ENCODE measurements at places on chromosomes 2 and 18.
A peak's percentile ranks its signal among the peaks of the same experiment; 100 is the strongest.

DNA sequence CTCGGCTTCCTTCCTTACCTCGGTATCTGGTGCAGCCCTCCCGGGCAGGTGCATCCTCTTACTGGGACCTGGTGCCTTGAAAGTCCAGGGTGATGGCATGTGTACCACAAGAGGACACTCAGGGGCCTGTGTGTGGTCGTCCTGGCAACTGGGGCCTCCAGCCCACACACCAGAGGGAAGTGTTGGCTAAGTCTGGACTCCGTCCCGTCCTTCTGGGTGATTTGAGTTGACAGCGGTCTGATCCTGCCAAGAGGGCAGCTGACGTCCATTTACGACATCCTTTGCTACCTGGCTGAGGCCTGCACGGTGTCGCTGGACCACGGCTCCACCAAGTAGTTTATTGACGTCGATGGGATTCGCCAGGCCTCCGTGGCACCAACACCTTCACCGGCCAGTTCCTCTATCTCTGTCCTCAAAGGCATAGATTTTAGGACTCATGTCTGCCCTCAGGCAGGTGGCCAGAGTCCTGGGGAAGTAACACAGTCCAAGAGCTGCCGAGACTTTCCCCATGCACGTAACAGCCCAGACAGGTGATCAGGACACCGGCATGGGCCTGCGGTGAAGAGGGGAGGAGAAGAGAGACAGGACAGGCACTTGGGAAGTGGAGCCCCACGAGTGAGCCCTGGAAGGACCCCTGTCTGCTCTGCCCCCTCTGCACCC lies 186.0 kb upstream of the HDAC4 start:
- DNase-seq: no peak

DNA sequence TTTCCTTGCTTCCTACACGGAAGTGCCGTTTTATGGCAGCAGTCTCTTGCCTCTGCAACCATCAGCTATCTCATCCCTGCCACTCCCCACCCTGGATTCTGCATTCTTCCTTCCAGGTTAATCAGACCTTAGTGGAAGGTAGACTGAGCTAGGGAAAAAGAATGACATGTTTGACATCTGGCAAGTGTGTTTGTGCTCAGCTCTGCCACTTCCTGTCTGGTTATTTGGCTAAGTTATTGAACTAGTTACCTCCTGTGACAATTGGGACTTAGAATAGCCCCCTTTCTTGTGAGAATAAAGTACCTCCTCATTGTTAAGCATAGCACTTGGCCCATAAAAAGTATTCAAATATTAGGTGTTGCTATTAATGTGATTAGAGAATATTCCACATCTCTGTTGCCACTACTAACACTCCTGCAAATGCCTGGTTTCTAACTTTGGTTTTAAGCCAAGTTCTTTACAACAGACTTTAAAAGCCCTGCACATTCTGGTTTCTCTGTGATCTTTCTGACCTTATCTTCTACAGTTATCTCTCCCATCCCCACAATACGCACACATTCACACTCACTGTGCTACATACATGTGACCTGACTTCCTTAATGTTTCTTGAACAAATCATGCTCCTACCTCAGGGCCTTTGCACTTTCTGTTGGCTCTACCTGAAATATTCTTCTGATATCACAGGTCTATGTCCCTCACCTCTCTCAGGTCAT lies 10.8 kb upstream of the MAPRE2 start:
- DNase-seq: no peak

- DNase-seq: no peak
Measured at GRCh38 chr2:212520340-212520739, 18.3 kb downstream of the ERBB4 start.

GRCh38 chr2:205129531-205129930 lies 552.8 kb upstream of the NRP2 start:
- no peak for DNase-seq

GRCh38 chr18:79789901-79790890 lies 7.5 kb upstream of the KCNG2 start:
- peak; percentile 7 for DNase-seq

GRCh38 chr2:172863341-172863740 lies 127.7 kb downstream of the RAPGEF4 start:
- no peak for DNase-seq

DNA sequence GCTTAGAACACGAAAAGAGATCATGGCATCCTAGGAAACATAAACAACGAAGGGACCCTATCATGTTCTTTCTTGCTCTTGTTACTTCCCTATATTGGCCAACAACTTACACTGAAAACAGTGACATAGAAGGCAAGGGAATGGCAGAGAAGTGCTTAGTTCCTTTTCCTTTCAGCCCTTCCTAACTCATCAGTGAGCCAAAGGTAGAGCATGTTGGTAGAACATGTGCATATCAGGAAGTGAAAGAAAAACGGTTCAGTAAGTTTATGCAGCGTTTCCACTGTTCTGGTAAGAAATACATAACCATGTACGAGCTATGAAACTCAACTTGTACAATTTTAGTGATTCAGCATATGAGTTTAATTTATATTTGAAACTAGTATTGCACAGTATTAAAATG lies 21.7 kb downstream of the AKAIN1 start:
- no peak for DNase-seq

DNA sequence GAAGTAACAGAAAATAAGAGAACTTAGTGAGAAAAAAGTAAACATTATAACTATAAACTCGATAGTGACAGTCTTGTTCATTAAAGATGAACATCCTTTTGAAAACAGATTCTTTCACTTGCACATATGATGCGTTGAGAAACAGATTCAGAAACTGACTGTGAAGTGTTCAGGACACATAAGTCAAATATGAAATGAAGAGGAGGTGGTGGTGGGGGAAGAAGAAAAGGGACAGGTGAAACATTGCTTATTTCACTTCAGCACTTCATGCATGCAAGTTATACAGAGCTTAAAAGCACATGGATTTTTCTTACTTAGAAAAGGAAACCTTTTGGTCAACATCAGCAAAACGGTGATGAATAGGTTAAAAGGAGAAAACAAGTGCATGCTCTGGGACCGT lies 42.5 kb downstream of the STAT4 start:
- no peak for DNase-seq

- DNase-seq: no peak
Measured at GRCh38 chr2:73707058-73707457, 30.1 kb downstream of the TPRKB start.

DNA sequence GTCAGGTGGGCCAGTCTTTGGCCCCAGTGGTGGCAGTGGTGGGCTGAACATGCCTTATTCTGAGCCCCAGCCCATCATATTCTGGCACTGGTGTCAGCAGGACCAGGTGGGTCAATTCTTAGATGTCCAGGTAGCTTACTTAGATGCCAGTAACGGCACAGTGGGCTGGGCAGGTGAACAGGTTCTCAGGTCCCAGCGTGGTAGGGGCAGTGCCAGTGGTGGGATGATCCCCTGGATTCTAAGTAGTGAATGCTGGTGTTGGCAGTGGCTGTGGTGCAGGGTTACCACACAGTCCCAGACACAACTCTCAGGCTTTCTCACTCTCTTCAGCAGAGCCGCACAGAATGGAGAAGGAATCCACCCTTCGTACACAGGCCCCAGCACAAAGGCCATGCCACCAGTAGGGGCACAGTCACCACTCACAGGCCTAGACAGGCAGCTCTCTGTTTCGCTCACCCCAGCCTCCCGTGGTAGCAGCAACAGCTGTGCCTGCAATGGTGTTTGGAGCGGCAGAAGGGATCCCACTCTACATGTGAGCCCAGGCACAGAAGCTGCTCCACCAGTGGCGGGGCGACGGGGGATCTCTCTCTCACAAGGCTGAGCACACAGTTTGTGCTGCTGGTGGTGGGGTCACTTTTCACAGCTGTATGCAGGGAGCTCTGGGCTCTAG lies 97.3 kb downstream of the ANKRD12 start:
- no peak for DNase-seq

- no peak for DNase-seq
Measured at GRCh38 chr2:9377461-9378097, 45.7 kb downstream of the ITGB1BP1 start.

GRCh38 chr2:150606380-150607060 lies 119.1 kb upstream of the RND3 start:
- no peak for DNase-seq

DNA sequence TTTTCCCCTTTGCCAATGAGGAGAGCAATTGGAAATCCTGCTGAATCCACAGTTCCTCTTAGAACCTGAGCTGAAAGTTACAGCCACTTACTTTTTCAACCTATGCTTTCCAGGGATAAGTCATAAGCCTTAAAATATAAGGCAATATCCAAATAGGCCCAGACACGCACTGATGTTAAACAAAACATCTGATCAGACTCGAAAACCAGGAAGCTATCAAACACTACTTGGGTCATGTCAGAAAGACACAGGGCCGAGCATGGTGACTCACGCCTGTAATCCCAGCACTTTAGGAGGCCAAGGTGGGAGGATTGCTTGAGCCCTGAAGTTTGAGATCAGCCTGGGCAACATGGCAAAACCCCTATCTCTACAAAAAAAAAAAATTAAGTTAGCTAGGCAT lies 192.1 kb downstream of the SP3 start:
- DNase-seq: no peak

GRCh38 chr2:48750128-48750739 lies 5.3 kb downstream of the LHCGR start:
- no peak for DNase-seq

DNA sequence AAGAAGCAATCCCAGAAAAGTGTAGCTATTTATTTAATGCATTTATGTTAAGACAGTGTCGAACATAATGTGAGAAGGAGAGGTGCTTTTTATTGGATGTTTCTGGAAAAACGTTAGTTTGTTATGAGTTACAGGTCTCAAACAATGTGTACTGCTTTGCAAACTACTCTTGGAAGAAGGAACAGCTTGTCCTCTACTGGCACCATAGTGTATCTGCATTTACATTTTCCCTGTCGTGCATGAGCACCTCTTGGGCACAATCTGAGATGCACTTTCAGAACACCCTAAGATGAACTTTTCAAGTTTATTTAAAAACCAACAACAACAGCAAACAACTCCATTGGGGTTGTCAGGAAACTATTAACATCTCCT lies 22.8 kb downstream of the CCNYL1 start:
- DNase-seq: no peak

GRCh38 chr2:239966853-239967552 lies 58.1 kb downstream of the NDUFA10 start:
- DNase-seq: no peak

GRCh38 chr2:40432921-40433483 lies 18.9 kb downstream of the SLC8A1 start:
- no peak for DNase-seq

DNA sequence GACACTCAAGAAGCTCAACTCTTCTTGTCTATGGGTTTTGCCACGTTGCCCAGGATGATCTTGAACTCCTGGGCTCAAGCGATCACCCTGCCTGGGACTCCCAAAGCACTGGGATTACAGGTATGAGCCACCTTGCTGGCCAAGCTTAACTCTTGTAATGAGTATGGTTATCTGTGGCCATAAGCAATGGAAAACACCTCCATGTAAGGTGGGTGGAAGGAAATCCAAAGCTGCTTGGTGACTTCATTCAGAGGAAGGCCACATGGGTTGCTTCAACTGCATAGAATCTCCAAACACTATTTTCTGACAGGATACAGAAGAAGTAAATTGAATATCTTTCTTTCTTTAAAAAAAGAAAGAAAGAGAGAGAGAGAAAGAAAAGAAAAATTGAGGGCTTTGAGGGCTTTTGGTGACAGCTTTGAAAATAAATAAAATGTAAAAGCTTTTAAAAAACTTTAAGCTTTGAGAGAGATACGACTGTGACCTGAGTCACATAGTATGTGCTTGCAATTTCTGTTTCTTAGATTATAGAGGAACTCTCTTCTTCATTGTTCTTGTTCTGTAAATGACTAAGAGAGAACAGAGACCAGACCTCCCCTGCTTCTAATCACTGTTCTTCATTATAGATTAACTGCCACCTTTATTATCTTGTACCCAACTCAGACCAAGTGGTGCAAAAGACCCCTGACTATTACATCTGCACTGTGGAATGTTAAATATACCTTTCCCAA lies 123.1 kb upstream of the NDUFV2 start:
- no peak for DNase-seq

DNA sequence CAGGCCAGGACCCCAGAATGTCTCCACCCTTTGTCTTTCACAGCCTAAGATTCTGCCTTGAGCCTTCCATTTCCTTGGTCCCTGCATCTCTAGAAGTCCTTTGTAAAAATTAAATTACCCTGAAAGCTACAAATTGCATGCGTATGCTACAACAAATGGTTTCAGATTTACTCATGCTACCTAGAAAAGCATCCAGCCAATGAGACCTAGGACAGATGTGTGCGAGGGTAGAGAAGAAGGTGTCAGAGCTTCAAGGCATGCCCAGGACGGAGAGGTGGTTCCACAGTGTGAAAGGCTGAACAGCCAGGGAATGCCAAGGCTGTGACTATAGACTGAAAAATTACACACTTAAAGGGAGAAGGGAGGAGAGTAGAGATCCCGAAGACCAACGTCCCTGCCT lies 40.2 kb downstream of the CCBE1 start:
- no peak for DNase-seq

DNA sequence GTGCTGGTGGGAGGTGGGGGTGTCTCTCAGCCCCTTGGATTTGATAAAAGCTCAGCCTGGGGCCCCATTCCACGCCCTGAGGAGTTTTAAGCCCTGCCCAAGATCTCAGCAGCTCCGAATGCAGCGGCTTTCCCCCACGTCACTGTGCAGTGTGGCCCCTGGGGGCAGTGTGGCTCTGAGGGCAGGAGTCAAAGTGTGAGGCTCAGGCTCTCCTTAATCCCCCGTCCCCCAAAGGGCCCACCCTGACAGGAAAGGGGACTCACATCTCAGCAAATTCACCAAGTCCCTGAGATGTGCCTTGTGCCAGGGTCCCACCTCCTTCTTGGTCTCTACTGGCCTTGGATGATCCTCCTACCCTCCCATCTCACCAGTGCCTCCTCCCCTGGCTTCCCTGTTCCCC lies 25.2 kb downstream of the NPPC start:
- DNase-seq: no peak

GRCh38 chr18:74652392-74652988 lies 54.8 kb downstream of the ZNF407 start:
- peak; percentile 20 for DNase-seq

DNA sequence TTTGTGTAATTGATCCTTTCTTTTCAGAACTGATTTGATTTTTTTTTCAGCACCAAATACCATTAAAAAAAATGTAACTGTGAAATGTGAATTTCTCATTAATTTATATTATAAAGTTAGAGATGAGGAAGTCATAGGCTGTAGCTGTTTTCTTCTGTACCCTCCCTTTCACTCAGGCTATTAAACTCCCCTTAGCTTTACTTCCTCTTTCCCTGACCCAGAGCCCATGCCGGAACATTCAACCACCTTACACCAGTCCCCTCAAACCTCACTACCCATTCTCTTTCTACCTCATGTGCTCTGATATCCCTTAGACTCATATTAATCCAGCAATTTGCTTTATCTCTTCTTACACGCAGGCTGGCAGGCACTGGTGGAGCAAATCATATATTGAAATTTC lies 12.4 kb downstream of the GALNT5 start:
- DNase-seq: no peak

DNA sequence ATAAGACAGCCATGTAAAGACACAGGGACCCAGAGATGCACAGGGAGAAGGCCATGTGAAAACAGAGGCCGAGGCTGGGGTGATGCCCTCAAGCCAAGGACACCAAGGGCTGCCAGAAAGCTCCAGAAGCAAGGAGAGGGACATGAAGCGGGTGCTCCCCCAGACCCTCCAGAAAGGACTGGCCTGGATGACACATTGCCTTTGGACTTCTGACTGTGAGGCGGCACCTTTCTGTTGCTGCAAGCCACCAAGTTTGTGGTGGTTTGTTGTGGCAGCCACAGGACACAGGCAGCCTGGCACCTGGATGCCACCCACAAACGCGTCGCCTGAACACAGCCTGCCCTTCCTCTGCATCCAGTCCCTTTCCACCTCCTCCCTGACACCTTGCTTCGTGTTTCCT lies 67.1 kb downstream of the RHOB start:
- DNase-seq: no peak
